H7 (cell line): ENCODE measurements at places on chromosomes 2 and 18. TPM values are rescaled to one million over a fixed set of nuclear protein-coding genes. Genes with fewer than 3 reads are reported as not detected.
A peak's percentile ranks its signal among the peaks of the same experiment; 100 is the strongest.

GRCh38 chr2:43421194-43421593 is 174.6 kb downstream of the THADA start:
- DNase-seq = no peak

GRCh38 chr18:24322584-24323136 is 75.0 kb downstream of the OSBPL1A start:
- DNase-seq = no peak

DNA sequence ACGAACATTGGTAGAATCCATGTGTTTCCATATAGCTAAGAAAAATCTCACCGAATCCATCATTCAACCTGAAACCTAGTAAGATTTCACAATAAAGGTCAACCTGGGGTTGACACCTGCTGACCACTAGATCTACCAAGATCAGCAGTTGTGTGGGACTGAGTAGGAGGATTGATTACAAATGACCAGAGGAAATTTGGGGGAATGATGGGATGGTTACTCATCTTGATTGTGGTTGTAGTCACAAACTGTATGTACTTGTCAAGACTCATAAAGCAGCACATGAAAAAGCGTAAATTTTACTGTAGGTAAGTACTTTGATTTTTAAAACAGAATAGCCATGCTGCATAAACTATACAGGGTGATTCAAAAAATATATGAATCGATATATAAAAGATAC is 14.7 kb downstream of the DAPL1 start:
- no peak for DNase-seq

- no peak for DNase-seq
Observed at GRCh38 chr2:25332571-25332970, 9.2 kb downstream of the DNMT3A start.

GRCh38 chr2:101463911-101464641 is 10.8 kb downstream of the RFX8 start:
- no peak for DNase-seq

DNA sequence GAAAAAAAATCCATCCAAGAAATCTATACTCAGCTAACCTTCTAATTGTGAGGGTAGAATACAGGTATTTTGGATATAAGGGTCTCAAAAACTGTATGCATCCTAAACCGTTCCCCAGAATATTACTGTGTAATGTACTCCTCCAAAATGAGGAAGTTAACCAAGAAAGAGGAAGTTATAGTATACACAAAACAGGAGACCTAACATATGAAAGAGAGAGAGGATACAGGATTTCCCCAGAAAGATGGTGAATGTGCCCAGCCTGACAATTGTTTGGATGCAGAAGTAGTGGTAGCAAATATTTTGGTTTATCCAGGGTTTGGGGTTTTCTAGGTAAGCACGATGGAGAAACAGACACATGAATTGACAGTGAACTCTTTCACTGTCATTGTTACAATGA is 50.6 kb downstream of the GALNT3 start:
- no peak for DNase-seq

- peak; percentile 53 for DNase-seq
Observed at GRCh38 chr2:127525691-127526131, 578 bp downstream of the IWS1 start.

DNA sequence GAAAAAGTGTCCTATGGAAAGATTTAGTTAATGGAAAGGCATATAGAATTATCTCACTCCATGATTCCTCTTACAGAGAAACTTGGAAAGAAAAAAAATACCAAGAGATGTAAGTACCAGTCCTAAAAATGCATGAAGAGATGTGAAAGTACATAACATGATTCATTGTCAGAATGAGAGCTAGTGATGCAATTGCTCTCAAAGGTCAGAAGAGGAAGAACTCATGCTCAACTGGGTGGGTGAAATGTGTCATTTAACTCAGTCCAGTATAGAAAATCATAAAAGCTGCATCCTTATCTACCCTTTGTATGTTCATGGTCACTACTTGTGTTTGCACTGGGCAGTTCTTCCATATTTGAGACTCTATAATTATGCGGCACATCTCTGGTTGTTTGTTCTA is 300.0 kb upstream of the PIK3C3 start:
- DNase-seq = no peak

DNA sequence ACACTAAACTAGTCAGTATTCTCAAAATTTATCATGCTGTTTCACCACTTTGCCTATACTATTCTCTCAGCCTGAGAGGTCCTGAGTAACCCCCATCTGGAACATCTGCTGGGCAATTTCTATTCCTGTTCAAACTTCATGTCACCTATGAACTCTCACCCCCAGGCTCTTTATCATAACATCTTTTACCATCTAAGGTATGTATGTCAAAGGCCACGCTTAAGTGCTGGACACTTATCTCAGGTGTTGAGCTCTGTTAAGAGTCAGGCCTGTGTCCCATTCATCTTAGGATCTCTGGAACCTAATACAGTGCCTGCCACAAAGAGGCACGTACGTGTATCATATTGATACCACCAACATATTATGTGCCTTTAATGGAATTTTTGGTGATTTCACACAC is 4.9 kb downstream of the AAK1 start:
- no peak for DNase-seq

GRCh38 chr2:211877061-211877460 is 661.5 kb downstream of the ERBB4 start:
- no peak for DNase-seq

DNA sequence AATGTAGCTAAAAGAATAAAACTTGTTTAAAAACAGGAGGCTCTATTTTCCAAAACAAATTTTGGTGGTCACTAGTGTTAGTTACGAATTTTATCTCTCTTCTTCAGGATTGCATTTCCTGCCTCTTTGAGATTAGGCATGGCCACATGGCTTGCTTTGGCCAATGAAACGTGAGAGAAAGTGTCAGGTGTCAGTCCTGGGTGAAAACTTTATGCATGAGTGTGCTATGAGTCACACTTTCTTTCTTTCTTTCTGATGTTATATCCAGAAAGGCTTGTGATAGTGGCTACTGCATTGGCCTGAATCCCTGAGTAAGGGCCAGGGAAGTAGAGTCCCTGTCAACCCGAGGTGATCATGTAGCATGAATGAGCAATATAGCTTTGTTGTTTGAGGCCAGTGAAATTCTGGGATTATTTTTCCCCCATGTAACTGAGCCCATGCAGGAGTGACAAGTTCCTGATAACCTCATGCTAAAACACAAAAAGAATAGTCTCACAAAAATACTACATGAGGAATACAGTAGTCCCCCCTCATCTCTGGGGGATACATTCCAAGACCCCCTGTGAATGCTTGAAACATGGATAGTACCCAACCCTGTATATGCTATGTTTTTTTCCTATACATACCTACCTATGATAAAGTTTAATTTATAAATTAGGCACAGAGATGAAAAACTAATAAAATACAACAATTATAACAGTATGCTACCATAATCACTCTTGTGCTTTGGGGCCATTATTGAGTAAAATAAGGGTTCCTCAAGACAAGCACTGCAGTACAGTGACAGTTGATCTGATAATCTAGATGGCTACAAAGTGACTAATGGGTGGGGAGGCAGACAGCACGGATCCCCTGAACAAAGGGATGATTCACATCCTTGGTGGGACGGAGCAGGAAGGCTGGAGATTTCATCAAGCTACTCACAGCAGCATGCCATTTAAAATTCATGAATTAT is 109.5 kb downstream of the CDC42EP3 start:
- no peak for DNase-seq

GALNT5 gene
- 0.07 and 0.18 TPM in 2 replicates for total RNA-seq

GREB1 gene
- total RNA-seq = 16.9 and 17.3 TPM in 2 replicates

HAT1 gene
- 60.4 and 65.9 TPM in 2 replicates for total RNA-seq

CSRNP3 gene
- total RNA-seq = 3.0 and 4.3 TPM in 2 replicates
